NK-92 treated with Interleukin-12 subunit alpha and Interleukin-12 subunit beta, amount 100 ng/mL, for 24 hours (cell line): ENCODE measurements at places on chromosomes 5 and 9.

DNA sequence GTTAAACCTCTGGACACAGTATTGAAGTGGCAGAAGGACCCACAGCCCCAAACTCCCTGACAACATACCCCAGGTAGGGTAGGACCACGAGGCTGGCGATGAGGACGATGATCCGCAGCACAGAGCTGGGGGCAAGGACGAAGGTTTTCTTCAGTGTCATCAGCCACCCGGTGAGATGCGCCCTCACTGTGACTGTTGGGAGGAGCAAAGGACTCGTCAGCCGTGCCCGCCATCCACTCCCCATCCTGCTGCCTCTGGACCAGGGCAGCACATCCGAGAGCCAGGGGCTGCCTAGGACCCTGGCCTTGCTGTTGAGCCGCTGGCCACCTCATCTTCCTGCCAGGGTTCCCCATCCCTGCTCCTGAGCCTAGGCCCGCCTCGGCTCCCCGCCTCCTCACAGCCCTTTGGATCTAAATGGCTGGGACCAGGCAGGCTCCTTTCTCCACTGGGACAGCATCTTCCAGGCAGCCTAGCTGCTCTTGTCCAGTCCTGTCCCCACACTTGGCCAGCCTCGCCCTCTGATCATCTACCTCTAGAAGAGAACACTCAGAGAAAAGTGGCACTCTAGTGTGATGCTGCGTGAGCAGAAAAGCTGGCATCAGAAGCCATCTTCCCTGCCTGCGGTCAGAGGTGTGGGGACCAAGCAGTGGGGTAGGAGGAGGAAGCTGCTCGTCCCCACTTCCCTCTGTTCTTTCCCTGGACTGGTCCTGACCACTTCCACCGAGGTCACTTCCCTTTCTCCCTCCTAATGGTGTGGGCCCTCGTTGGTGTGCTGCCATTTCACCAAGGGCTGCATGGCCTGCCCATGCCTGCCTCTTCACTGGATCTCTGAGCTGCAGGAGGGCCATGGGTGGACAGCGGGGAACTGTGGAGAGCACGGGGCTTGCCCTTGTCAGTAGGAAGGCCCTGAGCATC, 49.2 kb downstream of the OTULIN start:
- DNase-seq = no peak

DNA sequence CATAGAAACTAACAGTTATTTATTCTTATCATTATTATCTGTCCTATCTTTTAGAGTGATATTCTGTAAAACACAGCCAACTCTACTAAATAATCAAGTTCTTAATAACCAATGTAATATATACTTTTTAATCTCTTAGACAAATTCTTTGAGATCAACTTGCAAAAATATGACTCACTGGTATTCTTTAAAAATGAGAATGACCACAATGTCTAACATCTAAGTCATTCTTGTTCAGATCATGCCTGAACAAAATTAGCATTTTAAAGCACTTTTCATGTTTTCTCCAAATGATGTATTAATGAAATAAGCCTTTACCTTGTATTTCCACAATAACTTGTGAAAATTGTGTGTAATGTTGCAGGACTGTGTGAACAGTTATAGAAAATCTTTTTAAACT, 356.9 kb upstream of the RGMB start:
- no peak for DNase-seq

DNA sequence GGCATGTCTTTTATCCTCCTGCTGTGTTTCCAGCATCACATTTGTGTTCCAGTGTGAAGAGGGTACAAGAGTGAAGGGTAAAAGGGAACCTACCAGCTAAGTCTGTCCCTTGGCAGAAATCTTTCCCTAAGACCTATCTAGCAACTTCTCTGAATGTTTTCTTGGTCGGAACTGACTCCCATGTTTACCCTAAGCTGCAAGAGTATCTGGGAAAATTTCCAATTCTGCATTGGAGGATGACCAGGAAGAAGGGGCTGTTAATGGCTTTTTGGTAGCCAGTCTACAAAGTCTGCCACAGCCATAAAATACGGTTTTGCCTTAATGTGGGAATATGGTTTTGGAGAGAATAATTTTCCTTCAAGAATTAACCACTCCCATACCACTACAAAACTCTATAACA, 75.1 kb downstream of the MAST4 start:
- no peak for DNase-seq

GRCh38 chr5:35483191-35483590, 134.5 kb upstream of the SPEF2 start:
- no peak for DNase-seq

DNA sequence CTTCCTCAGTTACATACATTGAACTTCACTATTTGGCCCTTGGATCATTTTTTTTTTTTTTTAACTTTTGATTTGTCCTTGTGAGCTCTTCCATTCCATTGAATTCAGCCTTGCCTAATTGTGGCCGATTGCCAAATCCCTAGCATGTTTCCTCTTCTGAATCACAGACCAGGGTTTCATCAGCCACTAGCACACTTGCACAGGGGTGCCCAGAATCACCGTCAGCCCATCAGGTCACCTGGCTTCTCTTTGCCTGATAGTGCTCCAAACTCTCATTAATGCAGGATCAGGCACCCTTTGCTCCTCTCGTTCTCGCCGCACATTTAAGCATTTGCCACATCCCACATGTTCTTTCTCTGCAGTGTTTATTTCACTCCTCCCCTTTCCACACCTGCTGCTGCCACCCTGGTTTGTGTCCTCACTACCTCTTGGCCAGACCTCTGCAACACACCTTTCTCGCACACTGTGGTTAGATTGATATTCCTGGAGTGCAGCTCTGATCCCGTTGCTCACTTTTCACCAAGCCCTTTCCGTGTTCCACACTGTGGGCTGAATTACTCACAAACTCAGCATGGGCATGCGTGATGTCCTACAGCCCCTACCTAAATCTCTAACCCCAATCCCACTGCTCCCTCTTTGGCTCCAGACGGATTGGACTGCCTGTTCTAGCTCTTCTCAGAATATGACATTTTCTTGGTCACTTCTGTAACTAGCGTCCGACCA, 9.8 kb downstream of the PIK3R1 start:
- DNase-seq = no peak

GRCh38 chr5:131156385-131156784, 8.7 kb downstream of the HINT1 start:
- no peak for DNase-seq

- DNase-seq = no peak
Measured at GRCh38 chr9:35813434-35814105, 1.3 kb downstream of the HINT2 start.

DNA sequence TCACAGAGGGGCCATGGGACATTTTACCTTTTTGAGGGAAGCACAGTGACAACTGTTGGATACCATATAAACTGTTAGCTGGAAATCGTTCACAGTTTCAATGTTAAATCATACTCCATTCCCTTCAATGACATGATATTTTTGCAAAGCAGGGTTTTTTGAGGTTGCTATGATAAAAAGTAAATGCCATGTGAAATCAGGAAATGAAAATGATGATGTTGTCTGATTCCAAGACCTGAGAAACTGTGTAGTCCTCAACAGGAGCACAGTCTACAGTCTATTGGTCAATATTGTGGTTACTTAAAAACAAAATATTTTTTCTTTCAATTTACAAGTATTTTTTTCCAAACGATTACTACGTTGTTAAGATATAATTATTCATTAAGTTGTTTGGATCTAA, 24.0 kb upstream of the ADAM19 start:
- DNase-seq = no peak

GRCh38 chr5:90410178-90410762, 714 bp upstream of the CETN3 start:
- no peak for DNase-seq

DNA sequence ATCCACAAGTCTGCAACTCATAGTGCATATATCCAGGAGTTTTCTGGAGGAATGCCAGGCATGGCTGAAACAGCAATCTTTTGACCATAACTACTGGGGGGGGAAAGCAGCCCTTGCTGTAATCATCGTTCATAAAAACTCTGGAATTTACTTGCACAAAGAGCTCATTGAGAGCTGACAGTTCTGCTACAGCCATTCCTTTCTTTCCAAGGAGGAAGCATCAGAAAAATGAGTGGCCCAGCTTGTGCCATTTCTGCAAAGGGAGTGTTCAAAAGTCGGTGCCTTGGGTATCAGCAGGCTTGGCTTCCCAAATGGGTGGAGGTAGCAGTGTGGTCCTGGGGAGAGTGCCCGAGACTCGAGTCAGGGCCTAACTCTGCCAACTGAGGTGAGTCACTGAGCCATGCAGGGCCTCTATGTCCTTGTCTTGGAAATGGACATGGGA, 101.5 kb downstream of the GCNT1 start:
- DNase-seq = no peak

DNA sequence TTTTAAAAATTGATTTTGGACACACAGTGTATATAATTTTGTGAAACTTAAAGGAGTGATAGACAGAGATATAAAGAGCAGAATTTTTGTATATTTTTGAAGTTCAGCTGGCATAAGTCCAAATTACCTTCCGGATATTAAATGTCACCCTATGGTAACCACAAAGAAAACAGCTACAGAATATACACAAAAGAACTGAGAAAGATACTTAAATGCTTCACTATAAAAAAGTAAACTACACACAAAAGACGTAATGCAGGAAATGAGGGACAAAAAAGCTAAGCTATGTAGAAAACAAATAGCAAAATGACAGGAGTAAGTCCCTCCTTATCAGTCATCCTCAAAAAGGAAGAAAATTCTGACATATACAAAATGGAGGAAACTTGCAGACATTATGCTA, 29.4 kb downstream of the HACD4 start:
- no peak for DNase-seq

DNA sequence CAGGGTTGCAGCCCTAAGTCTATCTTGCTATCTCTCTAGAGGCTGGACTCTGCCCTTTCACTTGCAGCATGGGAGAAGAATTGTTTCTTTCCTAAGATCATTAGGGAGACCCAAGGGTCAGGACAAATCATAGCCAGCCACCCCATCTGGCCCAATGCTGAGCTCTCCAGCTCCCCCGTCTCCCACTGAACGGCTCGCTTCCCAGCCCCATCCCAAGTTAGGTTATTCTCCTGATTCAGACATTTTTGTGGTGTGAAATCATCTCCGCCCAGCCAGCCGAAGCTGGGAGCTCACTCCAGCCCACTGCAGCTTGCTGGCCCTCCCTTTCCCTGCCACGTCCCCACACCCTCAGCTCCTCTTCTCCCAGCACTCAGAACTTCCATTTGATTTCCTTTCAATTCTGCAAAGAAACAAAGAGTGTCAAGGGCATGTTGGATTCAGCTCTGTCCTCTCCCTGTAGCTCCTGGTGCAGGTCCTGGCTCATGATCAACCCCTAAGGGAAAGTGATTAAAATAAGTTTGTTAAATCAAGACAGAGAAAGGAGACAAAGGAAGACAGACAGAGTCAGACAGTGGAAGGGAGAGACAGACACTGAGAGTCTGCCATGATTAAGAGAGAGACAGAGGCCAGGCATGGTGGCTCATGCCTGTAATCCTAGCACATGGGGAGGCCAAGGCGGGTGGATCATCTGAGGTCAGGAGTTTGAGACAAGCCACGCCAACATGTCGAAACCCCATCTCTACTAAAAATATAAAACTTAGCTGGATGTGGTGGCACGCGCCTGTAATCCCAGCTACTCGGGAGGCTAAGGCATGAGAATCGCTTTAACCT, 12.6 kb upstream of the SPARC start:
- DNase-seq = no peak

GRCh38 chr9:109789971-109790370, 10.0 kb downstream of the PALM2AKAP2 start:
- no peak for DNase-seq

DNA sequence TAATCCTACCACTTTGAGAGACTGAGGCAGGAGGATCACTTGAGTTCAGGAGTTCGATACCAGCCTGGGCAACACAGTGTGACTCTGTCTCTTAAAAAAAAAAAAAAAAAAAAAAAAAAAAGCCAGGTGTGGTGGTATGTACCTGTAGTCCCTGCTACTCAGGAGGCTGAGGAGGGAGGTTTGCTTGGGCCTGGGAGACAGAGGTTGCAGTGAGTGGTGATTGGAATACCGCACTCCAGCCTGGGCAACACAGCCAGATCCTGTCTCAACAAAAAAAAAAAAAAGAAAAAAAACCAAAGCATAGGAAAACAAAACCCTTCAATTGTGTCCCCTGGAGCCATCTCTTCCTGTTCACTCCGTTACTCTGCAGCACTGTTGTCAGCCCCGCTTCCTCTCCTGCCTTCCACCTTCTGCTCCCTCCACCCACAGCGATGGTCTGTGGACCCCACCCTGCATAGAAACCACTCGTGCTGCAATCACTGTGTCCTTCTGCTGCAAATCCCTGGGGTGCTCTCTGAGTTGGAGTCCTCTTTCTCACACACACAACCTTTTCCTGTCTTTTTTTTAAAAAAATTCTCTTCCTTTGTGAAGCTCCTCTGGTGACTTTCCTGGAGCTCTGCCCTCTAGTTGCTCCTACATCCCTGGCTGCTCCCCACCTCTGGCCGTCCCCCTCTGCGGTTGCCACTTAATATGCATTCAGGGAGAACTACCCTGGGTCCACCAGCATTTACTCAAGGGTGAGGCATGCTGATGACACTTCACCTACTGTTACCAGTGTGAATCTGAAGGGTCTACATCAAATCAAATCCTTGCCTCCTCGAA, 22.2 kb downstream of the CCT5 start:
- no peak for DNase-seq

GRCh38 chr5:45376417-45376816, 319.8 kb downstream of the HCN1 start:
- no peak for DNase-seq

DNA sequence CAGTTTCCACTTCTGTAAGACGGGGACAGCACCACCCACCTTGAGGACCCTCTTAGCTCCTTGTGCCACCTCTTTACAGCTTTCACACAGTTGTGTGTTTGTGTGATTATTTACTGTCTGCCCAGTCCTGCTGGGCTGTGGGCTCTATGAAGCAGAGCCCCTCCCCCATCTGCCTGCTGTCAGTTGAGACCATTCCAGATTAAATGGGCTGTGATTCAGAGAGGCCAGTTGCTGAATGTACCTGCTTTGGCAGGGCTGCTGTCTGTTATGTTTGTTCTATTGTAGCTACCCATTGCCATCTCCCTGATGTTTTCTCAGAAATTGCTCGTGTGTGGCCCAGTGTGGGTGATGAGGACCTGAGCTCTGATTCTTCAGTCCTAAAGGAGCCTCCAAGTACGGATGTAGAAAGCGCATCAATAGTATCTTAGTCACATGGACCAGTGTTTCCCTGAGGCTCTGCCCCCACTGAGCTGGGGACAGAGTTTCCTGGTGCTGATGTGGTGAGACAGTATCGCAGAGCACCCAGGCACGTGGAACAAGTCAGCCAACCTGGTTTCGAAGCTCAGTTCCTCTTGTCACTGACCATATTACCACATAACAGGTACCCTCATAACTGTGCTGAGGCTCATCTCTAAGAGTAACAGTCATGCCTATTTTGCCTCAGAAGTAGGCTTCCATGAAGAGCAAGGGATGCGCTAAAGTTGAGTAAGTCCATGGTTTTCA, 3.7 kb downstream of the ANGPTL2 start:
- no peak for DNase-seq

- no peak for DNase-seq
Measured at GRCh38 chr5:62385131-62385530, 18.6 kb downstream of the DIMT1 start.

DNA sequence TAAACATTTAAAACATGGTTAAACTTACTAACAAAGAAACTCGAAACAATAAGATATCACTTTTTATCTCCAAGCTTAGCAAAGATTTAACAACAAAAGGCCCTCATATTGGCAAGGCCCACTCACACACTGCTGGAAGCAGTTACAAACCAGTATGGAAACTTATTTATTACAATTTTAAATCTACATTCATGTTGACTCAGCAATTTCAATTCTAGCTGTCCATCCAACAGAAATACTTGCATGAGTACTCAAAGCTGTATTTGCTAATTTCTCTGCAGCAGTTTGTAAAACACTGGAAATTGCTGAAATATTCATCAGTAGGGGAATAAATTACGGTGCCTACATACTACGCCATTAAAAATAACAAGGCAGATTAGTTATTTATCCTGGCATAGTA, 2.8 kb upstream of the DNAJA1 start:
- DNase-seq = no peak

- no peak for DNase-seq
Measured at GRCh38 chr5:63564789-63565188, 397.5 kb downstream of the HTR1A start.
